ENCODE measurements at places on chromosomes 4 and X. TPM values are rescaled to one million over a fixed set of nuclear protein-coding genes. Genes with fewer than 3 reads are reported as not detected.

Gene XPNPEP2
- total RNA-seq = not detected

Gene METAP1
- 47.4 TPM for total RNA-seq

Gene DMRTC1B
- total RNA-seq = not detected

Gene POU3F4
- total RNA-seq = not detected

Gene NXF2
- total RNA-seq = not detected

Gene ARAF
- total RNA-seq = 57.5 TPM

Gene SYNPO2
- total RNA-seq = 1.0 TPM

Gene IGFBP7
- 253 TPM for total RNA-seq

Gene SSX2
- not detected for total RNA-seq

Gene TMSB15A
- total RNA-seq = 0.56 TPM

Gene SASH3
- total RNA-seq = not detected

Gene CLGN
- total RNA-seq = 6.6 TPM

Gene SYTL4
- 3.7 TPM for total RNA-seq

Gene SMIM10
- 0.20 TPM for total RNA-seq

Gene GPC4
- 0.02 TPM for total RNA-seq

Gene LEF1
- total RNA-seq = 0.08 TPM

Gene CLNK
- total RNA-seq = not detected

Gene CT45A10
- 0.31 TPM for total RNA-seq

Gene PDE6B
- total RNA-seq = not detected

Gene DNASE1L1
- 30.2 TPM for total RNA-seq

Gene TRIM60
- not detected for total RNA-seq

Gene KIF4A
- 31.0 TPM for total RNA-seq

Gene SMARCA1
- 61.7 TPM for total RNA-seq

Gene ODAPH
- not detected for total RNA-seq

Gene ERAS
- 0.10 TPM for total RNA-seq

Gene BRS3
- not detected for total RNA-seq

Gene TTC29
- not detected for total RNA-seq

Gene RASL11B
- total RNA-seq = 0.08 TPM

Gene GPM6B
- total RNA-seq = 0.14 TPM

Gene RAP1GDS1
- total RNA-seq = 21.8 TPM

Gene MAGEA8
- total RNA-seq = not detected

Gene RASGEF1B
- not detected for total RNA-seq

Gene FMR1
- 21.0 TPM for total RNA-seq

Gene RIPPLY1
- total RNA-seq = 0.12 TPM

Gene NAP1L3
- total RNA-seq = 0.35 TPM

Gene RBMXL3
- total RNA-seq = not detected

Gene ADGRG2
- 9.3 TPM for total RNA-seq

Gene ARMCX2
- 0.05 TPM for total RNA-seq

Gene ARHGAP6
- total RNA-seq = not detected

Data from A549 treated with Hydrocortisone at 1 μM for 4 hours (cell line).